ENCODE measurements at places on chromosomes 11 and 22. TPM values are rescaled to one million over a fixed set of nuclear protein-coding genes. Genes with fewer than 3 reads are reported as not detected.

The OR8G5 gene
- polyA plus RNA-seq, result not detected

The RAG2 gene
- polyA plus RNA-seq, result 0.19 TPM

The CEP126 gene
- 3.1 TPM for polyA plus RNA-seq

The GGTLC2 gene
- not detected for polyA plus RNA-seq

GRCh38 chr22:44224166-44224565 is 43.4 kb downstream of the PARVG start:
- DNase-seq, result no peak

- DNase-seq, result no peak
These were observed 58.3 kb downstream of the LDLRAD3 start for GRCh38 chr11:36002196-36002595.

DNA sequence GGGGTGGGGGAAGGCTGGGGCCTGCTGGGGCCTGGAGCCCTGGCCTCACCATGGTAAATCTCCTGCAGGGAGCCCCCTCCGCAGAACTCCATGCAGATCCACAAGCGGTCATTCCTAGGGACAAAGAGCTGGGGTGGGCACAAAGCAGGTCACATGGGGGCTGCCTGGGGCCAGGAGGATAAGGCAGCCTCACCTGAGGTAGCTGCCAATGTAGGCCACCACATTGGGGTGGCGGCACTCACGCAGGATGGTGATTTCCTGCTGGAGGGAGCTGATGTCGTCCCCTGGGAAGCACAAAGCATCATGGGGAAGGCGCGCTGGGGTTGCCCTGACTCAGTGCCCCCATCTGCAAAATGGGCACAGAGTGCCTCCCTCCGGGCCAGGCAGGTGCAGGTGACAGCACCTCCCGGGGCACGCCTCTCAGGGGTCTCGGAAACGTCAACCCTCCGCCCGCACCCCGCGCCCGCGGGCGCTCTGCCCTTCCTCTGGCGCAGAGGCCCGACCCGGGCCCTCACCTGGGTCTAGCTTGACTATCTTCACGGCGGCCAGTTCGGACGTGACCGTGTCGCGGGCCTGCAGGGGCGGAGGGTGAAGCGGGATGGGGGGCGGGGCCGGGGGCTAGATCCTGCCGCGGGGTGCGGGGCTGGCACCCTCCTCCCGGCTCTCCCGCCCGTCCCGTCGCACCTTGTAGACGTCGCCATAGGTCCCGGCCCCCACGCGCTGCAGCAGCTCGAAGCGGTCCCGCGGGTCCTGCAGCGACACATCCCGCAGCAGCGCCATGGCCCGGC is 450 bp downstream of the MAP4K2 start:
- no peak for DNase-seq

GRCh38 chr11:79081471-79082031 is 359.3 kb downstream of the TENM4 start:
- no peak for DNase-seq

- DNase-seq, result no peak
These were observed 109.6 kb downstream of the USP35 start for GRCh38 chr11:78298291-78298771.

Measured in forelimb muscle (tissue), 1 donor.